Kasumi-1 (cell line): ENCODE measurements at places on chromosomes 7 and 10.
A peak's percentile ranks its signal among the peaks of the same experiment; 100 is the strongest.

- no peak for DNase-seq
Observed at GRCh38 chr10:62511656-62512055, 137.5 kb downstream of the ZNF365 start.

- no peak for DNase-seq
Observed at GRCh38 chr7:97421307-97421930, 303.9 kb downstream of the SDHAF3 start.

- DNase-seq: no peak
Observed at GRCh38 chr10:17238445-17239291, 10.6 kb downstream of the VIM start.

DNA sequence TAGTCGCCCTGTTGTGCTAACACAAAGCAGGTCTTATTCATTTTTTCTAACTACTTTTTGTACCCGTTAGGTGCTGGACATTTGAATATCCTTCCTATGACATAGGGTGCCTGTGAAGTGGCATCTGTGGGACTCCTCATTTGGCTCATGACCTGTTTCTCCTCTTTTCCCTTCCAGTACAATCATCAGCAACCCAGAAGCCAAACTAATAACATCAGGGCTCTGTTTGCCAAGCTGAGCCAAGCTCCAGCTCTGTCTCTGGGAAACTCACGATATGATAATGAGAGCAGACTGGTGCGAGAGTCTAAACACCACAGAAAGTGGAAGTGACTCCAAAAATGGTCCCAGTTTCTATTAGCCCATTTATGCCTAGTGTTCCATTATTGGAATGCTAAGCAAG lies 92.0 kb downstream of the SVIL start:
- no peak for DNase-seq

- no peak for DNase-seq
Observed at GRCh38 chr7:2837496-2837895, 6.6 kb downstream of the GNA12 start.

GRCh38 chr7:45160417-45160881 lies 2.9 kb downstream of the RAMP3 start:
- DNase-seq: no peak

DNA sequence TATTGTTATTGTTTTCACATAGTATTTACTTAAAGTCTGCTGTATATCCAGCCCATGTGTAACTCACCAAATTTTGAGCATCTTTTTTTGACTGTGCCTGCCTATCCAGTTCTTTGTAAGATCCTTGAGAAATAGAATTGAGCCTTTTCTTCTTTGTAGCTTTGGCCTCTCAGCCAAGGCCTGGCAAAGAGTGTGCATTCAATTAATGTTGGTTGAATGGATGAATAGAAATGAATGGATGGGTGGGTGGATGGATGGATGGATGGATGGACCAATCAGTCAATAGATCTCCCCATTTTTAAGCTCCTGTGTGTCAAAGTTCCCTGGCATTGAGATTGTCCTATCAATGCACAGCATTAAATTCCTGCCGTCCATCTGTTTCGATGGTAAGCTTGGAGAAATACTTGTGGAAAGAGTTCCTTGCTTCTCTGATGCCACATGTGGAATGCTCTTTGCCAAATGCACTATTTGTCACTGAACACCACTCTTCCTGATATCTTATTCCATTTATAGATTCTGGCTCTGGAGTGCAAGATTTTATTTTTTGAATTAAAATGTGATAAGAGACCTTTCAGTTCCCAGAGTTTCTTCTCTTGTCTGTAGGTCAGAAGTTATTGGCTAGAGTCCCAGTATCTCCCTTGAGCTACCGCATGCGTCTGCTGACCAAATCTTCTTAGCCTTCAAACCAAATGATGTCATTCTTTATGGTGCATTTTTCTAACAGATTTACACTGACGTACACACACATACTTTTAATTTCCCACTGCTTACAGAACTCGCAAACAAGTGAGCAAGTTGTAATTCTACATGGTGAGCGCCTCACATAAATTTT lies 20.7 kb upstream of the ADRB1 start:
- no peak for DNase-seq

DNA sequence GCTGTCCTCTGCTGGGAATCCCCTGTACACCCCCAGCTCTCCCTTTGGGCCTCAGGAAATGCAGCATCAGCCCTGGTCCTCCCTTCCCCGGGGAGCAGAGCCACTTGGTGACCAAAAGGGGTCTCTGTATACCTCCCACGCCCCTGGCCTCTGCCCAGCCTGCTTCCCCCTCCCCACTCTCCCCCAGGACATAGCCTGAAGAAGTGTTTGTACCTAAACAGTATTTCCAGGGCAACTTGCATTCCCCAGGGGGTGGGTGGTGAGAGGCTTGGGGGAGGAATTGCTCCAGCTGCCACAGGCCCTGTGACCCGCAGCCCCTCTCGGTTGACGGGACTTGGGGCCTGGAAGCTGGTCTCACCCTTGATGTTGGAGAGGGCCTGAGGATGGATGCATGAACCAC lies 39.3 kb downstream of the TMEM270 start:
- DNase-seq: no peak

DNA sequence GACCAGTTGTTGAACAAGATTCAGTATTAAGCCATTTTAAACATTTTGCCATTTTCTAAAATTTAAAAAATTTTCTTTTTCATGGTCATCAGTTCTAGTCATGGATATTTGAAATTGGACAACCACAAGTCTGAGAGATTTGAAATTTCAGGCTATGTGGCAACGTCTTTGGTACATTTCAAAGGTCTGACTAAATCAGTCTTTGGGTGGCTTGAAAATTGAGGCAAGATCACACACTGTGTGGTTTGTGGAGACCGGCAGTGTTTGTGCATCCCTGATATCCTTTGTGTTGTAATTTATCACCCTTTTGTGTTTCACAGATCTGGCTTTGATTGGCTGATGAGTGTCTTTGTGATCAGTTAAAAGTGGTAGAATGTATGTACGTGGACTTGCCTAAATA lies 35.7 kb downstream of the CCAR1 start:
- DNase-seq: no peak

DNA sequence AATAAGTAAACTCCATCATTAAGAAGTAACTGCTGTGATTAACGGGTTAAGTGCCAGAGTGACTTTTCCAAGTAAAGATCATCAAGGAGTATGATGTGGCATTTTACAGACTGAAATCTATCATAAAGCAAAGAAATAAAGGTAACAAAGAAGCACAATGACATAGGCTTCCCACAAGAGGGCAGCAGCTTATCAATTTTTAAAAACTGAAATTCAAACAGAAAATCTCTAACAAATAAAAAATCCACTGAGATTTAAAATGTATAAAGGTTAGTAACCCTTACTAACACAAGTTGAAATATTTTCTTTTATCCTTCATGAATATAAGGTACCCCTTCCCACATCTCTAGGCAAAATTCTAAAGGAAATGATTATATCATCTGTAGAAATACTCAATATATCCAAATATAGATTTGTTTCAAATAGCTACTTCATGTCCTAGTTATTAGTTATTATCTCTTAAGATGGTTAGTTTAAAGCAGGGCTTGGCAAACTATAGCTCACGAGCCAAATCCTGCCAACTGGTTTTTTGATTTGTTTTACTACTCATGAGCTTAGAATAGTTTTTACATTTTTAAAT lies 29.2 kb downstream of the FAM3C start:
- peak; percentile 66 for DNase-seq

DNA sequence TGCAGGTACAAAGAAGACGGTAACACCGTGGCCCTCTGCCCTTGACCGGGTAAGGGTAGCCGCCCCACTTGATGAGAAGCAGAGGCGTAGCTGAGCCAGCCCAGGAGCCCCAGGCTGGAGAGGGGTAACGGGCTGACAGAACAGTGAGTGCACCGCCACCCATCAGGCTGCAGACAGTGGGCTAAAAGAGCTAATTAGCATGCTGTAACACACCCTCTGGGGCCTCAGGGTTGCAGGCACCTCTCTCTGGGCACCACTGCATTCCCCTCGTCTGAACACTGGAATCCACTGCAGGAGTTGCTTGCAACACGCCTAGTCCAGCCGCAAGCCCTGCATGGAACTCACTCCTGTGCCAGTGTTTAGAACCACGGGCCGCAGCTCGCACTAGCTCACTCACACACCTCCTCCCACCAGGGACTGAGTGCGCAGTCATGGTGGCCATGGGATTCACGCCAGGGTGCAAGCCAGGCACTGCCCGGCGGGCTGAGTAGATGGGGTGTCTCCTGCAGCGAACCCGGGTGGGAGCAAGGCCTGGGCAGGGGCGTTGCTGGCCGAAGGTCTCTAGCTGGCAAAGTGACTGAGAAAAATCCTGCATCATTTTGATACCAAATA lies 36.1 kb downstream of the AGMO start:
- no peak for DNase-seq

DNA sequence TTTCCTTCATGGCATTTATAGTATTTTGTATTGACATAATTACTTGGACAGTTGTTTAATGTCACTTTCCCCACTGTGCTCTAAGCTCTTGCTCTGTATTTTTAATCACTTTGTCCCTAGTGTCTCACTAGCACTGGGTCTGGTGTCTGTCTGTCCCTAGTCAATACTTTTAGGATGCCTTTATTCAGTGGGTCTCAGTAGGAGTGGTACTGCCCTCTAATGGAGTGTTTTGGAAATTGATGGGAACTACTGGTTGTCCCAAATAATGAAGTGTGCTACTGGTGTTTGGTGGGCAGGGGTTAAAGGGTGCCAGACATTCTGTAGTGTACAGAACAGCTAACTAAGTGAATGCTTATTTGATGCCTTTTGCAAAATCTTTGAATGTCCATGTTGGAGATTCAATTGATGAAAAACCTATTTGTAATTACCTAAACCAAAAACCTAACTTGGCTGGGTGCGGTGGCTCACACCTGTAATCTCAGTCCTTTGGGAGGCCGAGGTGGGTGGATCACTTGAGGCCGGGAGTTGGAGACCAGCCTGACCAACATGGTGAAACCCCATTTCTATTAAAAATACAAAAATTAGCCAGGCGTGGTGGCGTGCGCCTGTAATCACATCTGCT lies 33.3 kb downstream of the CDK14 start:
- peak; percentile 80 for DNase-seq

GRCh38 chr10:24791084-24791726 lies 67.5 kb upstream of the ARHGAP21 start:
- no peak for DNase-seq
